Activated gamma-delta T cell treated with anti-CD3 and anti-CD28 coated beads, Interleukin-2, amount 50 U/mL, for 16 hours (primary cell): ENCODE measurements at places on chromosomes 5 and 9.

DNA sequence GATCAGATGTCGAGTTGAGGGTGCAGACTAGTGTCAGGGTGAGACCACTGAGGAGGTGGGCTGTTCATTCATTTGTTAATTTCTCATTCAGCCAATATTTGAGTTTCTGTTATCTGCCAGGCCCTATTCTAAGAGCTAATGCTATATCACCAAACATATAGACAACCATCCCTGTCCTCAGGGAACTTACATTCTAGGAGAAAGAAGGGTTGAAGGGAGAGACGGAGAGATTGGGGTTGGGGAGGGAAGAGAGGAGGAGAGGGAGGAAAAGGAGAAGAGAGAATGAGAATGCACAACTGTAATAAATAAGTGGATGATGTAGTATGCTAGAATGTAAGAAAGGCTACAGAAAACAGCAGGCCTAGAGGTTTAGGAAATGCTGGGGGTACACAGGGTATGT is 129.9 kb upstream of the PITX1 start:
- DNase-seq = no peak

DNA sequence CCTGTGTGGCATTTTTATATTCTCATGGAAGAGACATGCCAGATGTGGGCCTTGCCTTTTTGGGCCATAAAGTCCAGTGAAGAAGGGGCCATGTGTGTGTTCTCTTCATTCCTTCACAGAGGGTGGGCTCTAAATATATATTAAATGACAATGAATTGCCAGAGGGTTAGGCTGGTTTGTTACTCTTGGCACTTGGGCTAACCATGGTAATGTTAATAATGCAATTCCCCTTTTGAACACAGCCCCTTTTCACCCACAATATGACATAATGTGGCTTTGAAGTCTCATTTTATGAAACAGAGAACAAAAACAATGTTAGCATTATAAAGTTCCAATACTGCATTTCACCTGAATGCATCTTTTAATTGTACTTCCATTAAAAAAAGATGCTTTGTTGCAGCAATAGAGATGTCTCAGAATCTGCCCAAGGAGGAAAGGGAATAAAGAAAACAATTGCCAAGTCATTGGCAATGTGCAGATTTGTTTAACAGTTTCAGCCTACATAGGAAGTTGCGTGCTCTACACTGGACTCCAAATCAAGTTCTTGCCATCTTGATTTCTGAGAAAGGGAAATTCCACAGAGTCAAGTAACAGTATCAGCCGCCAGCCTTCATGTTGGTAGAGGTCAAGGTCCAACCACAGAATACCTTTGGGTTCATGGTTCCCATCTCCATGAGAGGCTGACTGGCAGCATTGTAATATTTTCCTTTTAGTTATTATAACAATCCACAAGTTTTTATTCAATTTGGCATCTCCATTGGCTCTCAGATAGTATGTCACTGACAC is 141.9 kb downstream of the SLC12A2 start:
- DNase-seq = no peak

DNA sequence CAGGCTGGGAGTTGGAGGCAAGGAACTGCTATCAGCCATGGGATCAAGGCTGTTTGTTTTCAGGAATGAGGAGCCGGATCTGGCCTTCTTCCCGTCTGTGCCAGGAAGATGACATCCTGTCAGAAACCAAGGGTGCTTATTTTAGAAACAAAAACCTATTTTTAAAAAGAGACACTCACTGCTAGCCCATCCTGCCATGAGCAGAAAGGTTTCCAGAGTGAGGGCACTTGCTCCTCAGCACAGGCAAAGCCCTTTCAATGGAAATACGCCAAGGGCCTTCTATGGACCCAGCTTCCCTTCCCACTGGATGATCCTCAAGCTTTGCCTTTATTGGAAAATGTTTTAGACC is 132.6 kb upstream of the FSTL4 start:
- no peak for DNase-seq

GRCh38 chr9:79020276-79020675 is 551.5 kb upstream of the TLE4 start:
- no peak for DNase-seq

- no peak for DNase-seq
Observed at GRCh38 chr5:142438573-142438972, 113.8 kb upstream of the SPRY4 start.

DNA sequence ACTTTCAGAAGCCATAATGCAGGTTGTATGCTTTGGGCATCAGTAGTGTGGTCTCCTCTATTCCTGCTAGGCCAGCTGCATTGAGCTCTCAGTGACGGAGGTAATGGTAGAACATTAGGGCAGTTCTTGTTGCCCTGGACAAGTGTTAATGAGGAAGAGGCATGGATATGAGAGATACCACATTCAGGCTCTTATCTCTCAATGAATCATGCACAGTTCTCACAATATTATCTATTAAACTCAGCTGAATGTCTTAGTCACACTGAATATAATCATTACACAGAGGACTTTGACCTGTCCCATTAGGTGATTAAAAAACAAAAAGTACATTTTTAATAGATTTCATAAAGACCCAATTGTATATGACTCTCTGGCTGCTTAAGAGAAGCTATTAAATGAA is 76.6 kb upstream of the SSBP2 start:
- DNase-seq = no peak

- DNase-seq = no peak
Observed at GRCh38 chr5:40346901-40347300, 332.8 kb upstream of the PTGER4 start.

DNA sequence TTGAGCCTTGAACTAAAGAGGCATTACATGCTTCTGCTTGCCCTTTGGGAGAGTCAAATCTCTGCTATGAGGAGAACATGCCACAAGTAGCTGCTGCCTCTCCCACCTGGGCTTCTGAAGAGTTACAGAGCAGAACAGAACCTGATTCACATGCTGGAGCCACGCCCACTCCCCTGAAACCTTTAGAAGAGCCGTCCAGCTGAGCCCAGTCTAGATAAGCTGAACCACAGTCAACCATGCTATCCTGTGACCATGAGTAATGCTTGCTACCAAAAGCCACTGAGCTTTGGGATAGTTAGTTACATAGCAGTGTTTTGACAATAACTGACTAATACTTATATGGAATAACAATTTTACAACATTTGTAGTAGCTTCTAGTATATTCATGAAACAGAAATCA is 111.0 kb upstream of the VCAN start:
- DNase-seq = no peak

DNA sequence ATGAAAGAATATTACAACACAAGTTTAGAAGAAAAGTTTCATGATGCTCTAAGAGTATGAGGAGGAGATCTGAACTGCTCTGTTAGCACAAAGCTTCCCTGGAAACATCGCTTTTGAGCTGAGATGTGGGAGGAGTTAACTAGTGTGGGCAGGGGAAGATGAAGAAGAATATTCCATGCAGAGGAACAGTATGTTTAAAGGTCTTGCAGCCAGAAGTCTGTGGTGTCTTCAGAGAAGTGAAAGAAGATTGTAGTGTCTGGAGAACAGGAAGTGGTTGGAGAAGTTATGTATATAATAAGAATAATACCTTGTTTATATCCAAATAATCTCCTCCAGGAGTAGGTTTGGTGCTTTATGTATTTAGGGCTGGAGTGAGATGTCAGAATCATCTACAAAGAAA is 406.7 kb downstream of the MAN2A1 start:
- DNase-seq = no peak

GRCh38 chr5:80864706-80865435 is 95.3 kb upstream of the RASGRF2 start:
- no peak for DNase-seq

- no peak for DNase-seq
Observed at GRCh38 chr5:35081134-35081533, 33.4 kb upstream of the AGXT2 start.

DNA sequence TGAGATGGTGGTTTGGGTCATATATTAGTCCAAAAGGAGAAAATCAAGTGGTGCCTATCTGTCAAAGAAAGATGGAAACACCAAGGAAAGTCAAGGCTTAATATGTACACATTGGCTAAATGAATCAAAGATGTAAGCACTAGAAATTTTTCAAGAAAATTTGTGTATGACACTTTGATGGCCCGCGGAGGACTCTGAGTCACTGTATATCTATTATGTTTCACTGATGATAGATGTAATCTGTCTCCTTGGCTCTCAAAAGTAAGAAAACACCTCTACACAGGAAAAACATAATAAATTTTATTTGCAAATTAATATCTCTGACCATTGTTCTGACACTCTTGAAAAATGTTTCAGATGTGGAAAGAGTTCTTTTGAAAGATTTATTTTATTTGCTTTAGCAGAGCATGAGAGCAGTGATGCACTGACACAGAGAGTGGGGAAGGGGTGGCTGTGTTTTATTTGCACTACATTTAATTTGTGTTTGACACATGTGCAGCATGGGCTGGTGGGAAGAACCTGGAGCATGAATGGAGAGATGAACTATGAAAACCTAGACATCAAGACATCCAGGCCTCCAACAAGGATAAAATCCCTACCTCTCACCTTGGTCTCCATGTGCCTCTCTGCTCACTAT is 180.8 kb upstream of the GAS1 start:
- DNase-seq = no peak

DNA sequence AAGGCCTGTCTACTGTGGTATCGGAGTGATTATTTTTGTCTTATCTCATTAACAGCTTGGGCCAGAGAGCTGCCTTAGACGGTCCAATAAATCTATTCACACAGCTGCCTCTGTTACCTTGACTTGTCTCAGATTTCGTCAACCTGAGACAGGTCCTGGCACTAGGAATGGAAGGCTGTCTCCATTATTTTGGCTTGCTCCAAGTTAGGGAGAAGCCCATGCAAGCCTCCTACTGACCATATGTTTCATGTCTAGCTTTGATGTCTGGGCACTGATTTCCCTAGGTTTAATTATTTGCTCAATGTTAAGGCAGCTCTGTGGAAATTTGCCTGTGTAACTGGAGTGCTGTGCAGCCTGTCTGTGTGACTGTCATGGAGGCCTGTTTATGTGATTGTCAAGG is 12.4 kb upstream of the RALGPS1 start:
- DNase-seq = no peak

- no peak for DNase-seq
Observed at GRCh38 chr9:28004900-28005299, 431.6 kb upstream of the C9orf72 start.

- DNase-seq = no peak
Observed at GRCh38 chr9:134332841-134333233, 6.6 kb downstream of the RXRA start.

DNA sequence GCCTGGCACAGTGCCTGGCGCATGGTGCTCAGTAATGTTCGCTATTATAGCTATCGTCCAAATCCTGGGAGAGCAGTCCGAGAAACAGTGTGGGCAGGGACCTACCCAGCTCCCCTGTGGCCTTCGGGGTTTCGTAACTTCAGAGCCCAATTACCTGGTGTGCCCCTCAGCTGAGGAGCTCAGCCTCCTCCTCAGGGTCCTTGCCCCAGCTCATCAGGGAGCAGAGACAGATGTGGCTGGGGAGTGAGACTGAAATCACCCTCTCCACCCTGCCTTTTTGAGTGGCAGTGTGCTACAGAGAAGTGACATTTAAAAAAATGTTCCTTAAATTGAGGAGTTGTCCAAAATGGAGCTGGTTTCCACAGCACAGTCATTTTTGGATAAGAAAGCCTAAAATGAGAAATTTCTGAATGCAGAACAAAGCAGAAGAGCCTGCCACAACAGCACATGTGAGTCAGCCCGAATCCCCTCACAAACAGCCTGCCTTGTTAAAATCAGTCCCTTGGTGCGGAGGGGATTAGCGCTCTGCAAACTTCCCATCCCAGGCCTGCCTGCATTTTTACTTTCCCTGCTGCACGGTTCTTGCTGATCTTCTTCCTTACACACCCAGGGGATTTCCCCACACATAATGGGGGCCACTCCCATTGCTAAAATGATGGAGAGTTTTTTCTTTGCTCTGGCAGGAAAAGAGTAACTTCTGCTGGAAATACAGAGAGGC is 78.1 kb upstream of the PITX1 start:
- no peak for DNase-seq

GRCh38 chr5:60161340-60161934 is 267.9 kb upstream of the PDE4D start:
- no peak for DNase-seq

DNA sequence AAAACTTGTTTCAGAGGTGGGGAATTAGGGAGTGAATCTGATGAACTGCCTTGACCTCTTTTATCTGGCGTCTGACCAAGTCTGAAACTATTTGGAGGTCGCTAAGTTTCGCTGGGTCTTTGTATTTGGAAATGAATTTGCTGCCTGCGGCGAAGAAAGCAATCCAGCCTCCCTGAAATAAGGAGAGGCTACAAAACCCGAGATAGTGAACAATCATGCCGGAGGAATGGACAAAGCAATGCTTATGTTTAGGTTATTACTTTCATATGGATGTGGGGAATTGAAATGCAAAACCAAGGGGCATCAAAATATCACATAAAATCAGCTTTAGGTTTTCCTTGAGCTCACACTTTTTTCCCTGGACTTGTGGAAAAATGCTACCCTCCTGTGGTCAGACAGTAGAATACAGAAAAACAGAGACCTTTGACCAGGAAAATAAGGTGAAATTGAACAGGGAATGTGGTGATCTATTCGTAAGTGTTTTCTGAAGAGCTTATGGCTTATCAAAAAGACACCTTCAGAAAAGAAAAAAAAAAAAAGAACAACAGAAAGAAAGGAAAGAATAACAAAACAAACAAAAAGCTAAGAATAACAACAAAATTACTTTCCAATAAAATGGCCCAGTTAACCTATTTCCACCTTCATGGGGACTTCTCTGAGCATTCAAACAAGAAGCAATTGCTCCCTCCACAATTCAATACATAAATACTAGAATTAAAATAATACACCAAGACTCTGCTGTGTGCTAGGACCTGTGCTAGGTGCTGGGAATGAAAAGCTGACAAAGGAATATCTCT is 68.6 kb upstream of the DPYSL3 start:
- no peak for DNase-seq

DNA sequence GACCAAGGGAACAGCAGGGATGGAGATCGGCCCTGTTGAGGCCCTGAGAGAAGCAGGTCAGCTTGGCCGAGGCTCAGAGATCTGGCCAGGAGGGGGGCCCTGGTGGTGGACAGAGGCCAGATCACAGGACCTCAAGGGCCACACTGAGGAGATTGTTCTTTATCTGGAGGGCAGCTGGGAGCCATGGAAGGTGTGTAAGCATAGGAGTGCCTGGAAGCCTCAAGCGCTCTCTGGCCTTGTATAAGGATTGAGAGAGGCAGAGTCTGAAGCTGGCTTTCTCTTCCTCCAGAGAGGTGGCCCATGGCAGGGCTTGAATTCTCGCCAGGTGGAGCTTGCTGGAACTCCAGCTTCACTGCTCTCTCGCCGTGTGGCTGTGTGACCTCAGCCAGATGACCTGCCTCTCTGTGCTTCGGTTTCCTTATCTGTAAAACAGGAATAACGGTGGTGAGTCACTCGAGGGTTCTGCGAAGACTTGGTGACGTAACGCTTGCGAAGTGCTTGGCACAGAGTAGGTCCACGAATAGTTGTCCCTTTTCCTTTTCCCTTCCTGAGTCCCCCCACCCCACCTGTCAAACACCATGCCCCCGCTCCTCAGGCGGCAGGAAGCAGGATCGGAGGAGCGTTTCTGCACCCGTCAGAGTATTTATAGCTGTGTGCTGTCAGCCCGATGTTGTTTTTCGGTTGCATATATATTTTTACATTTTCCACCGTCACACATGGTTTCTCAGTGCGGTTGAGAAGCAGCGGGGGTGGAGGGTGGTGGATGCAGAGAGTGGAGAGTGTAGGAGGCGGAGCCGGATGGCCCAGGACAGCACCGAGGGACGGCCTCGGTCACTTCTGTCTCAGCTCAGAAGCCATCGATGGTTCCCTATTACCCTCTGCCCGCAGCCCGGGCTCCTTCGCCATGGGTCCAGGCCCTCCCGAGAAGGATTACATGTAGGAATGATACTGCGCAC is 17.0 kb upstream of the CRB2 start:
- peak; percentile 41 for DNase-seq

- no peak for DNase-seq
Observed at GRCh38 chr5:95697781-95698681, 15.2 kb upstream of the SPATA9 start.
